ENCODE measurements at places on chromosomes 11 and 22.

GRCh38 chr11:17405232-17406005, 17.0 kb upstream of the KCNJ11 start:
- peak; percentile 47 for DNase-seq

- DNase-seq, result no peak
Measured at GRCh38 chr11:68541116-68541515, 80.6 kb downstream of the PPP6R3 start.

DNA sequence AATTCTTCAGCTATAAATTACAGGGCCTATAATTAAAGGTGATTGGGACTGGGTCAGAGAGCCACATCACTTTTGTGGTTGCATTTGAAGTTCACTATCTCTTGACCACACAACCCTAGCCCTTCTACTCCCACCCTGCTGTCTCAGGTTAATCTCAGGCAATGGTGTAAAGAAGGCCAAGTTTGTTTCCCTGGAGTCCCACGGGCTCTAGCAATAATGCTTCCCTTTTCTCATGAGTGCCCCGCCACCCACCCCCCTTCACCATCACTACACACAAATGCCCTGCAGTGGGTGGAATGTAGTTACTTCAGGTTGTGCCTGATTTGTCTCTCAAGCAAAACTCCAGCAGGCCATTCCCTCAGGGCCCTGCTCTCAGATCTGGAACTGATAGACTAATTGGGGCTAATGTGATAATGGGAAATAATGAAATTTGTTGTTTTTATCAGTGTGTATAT, 1.8 kb upstream of the EHF start:
- DNase-seq, result no peak

GRCh38 chr11:66258473-66258893, 10.0 kb upstream of the RAB1B start:
- no peak for DNase-seq

DNA sequence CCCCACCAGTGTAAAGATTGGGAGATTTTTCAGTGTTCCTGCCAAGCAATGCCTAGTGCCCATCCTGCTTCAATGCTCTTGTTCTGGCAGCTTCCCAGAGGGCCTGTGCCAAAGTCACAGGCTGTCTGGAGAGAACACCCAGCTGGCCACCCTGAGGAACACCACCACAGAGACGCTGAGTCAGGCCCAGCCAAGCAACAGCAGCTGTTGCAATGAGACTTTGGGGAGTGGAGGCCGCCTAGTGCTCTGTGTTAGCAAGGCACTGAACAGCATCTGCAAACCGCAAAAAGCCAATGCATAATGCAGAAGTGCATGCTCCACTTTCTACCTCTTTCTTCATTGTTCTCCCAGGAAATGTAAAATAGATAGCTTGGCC, 168.1 kb downstream of the NXPE2 start:
- peak; percentile 80 for DNase-seq

GRCh38 chr11:112670806-112671570, 290.2 kb upstream of the NCAM1 start:
- no peak for DNase-seq

GRCh38 chr11:36729825-36730224, 131.8 kb upstream of the RAG2 start:
- no peak for DNase-seq

GRCh38 chr11:106608677-106609076, 409.6 kb downstream of the GUCY1A2 start:
- no peak for DNase-seq

- no peak for DNase-seq
Measured at GRCh38 chr22:24134090-24134846, 47.0 kb upstream of the SUSD2 start.

DNA sequence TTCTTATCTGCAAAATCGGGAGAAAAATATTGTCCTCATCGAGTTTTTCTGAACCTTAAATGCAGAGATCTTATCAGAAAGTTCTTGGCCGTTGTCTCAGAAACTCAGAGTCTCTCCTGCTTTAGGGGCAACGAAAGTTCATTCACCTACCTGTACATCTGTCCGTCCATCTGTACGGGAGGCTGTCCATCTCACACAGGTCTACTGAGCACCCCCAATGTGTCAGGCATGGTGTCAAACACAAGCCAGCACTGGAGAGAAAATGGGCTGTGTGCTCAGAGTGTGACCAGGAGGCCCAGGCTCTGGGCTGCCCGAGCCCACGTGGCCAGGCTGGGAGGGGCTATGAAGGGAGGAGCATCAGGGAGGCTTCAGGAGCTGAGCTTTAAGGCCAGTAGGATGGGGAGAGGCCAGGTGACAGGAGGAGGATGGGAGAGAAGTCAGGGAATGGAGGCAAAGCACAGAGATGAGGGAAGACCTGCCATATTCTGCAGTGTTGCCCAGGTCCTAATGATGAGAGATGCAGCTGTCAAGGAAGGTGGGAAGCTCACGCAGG, 62.4 kb upstream of the MYEOV start:
- DNase-seq, result no peak

Measured in SHP77 (cell line).